ENCODE measurements at places on chromosomes 7 and 10.

GRCh38 chr7:132846086-132846485 is 235.8 kb downstream of the CHCHD3 start:
- no peak for DNase-seq

DNA sequence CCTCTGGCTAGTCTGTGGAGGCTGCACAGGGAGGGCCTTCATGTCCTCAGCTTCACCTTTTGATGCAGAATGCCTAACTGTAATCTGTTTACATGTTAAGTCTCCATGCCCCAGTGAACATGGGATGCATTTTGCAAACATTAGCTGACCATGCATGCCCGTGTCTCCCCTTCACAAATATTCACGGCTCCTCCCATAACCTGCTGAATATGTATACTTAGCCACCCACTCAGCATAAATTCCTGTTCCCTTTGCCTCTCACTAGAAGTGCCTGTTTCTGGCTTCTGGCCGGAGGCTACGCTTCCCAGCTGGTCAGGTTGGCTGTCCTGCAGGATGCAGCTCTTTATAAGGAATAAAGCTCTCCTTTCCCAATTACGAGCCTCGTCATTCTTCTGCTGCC is 552.7 kb downstream of the DNAJB6 start:
- DNase-seq = peak; percentile 17

DNA sequence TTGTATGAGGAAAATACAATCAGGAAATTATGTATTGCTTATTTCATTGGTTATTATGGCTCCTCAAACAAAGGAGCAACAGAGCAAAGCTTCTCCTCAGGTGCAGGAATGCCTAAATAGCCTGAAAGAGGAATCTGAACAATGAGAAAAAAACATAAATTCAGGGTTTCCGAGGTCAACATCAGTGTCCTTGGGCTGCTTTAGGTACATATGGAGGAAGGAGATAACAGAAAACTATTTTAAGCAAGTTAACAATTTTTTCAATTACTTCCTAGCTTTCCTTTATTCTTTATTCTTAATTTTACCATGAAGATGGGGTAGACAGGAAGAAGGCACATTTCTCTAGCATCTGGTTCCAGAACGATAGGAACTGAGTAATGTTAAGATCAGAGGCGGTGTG is 14.0 kb downstream of the SLC16A9 start:
- no peak for DNase-seq

GRCh38 chr7:130758429-130759056 is 24.5 kb upstream of the KLF14 start:
- no peak for DNase-seq

- DNase-seq = no peak
These were observed 163.9 kb upstream of the CDK1 start for GRCh38 chr10:60614363-60614762.

- DNase-seq = peak; percentile 87
These were observed 16.8 kb downstream of the TRIM8 start for GRCh38 chr10:102660888-102661657.

GRCh38 chr7:101093906-101094305 is 8.6 kb downstream of the TRIM56 start:
- no peak for DNase-seq

DNA sequence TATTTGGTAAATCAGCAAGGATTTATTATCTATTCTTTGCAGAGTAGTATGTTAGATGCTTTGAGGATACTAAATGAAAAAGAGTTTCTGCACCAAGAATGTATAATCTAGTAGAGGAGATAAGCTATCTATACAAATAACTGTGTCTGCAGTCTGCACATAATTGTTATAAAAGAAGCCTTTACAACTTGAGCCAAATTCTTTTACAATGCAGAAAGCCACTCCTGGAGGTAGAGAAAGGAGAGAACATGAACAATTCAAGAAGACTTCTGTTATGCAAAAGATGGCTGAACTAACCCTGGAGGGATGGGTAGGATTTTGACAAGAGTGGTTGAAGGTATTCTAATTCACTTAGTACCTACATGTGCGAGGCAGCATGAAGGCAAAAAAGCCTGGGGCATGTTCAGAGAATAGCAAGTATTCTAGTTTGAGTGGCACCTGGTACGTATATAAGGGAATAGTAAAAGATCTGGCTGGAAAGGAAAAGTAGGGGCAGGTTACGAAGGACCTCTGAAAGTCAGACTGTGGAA is 251.1 kb upstream of the KAT6B start:
- DNase-seq = no peak

GRCh38 chr7:148049068-148049467 is 541.5 kb upstream of the C7orf33 start:
- DNase-seq = no peak

- no peak for DNase-seq
These were observed 167.5 kb upstream of the MEOX2 start for GRCh38 chr7:15853832-15854470.

GRCh38 chr10:44801383-44802327 is 109.5 kb upstream of the TMEM72 start:
- no peak for DNase-seq

- no peak for DNase-seq
These were observed 319.1 kb upstream of the NFE2L3 start for GRCh38 chr7:25832929-25833328.

DNA sequence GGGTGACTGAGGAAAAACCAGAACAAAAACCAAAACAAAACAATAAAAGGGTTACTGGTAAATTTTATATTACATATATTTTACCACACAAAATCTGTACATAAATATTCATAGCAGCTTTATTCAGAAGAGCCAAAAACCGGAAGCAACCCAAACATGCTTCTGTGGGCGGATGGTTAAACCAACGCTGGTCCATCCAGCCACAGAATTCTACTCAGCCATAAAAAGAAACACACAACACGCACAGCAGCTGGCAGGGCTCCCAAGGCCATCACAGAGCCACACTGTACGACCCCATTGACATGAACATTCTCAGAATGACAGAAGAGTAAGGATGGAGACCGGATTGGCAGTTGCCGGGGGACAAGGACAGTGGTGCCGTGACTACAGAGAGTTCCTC is 83.6 kb downstream of the PROSER2 start:
- DNase-seq = no peak

DNA sequence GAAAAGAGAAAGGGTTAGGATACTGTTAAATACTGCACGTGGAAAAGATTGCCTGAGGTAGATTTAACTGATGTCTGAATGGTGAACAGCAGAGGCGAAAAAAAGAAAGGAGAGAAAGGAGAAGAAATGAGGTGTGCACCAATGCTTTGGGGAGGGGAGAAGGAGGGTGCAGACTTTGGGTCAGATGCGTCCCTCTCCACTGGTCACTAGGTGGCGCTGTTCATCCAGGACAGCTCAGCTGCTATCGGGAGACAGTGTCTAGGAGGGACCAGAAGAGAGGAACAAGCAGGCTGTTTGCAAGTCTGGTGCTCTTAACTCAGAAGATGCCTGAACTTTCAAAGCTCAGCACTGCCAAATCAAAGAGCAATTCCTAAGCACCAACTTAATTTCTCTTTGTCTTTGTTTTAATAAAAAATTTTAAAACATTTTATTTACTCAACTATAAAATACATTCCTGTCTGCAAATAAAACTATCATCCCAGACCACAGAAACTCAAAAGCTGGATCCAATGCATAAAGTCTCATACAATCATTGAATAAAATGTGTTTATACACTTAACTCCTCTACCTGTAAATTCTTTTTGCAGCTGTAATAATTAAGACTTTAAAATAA is 83.9 kb upstream of the PDLIM1 start:
- DNase-seq = peak; percentile 75

Measured in activated effector memory CD4-positive, alpha-beta T cell treated with anti-CD3 and anti-CD28 coated beads, Interleukin-2, amount 50 U/mL, for 16 hours (primary cell).